AG09319 (cell line): ENCODE measurements at places on chromosomes 1 and 21.

DNA sequence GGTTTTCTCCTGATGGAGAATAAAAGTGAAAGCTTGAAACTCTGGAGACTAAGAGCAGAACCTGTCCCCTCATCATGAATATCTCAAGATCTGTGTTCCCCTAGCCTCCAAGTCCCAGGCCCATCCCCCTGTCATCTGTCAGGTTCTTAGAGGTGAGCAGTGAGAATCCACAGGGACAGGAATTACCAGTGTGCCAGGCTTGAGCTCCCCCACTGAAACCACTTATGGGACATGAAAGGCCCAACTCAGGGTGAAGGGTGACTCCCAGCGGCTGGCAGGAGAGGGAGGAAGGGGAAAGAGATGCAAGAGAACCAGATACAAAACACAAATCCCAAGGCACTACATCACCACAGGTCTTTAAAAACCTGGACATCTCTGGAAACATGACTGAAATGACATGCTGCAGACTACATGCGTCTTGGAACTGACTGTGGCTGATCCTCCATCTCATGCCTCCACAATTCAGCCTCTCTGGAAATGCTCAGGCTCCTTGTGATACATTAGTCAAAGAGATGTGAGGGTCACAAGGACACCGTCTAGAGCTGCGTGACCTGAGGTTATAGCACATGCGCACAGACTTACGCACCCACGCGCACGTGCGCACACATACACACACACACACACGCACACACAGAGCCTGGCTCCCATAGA, 6.8 kb upstream of the LY9 start:
- DNase-seq = no peak

GRCh38 chr1:33259879-33260278, 3.6 kb downstream of the ZNF362 start:
- DNase-seq = no peak

DNA sequence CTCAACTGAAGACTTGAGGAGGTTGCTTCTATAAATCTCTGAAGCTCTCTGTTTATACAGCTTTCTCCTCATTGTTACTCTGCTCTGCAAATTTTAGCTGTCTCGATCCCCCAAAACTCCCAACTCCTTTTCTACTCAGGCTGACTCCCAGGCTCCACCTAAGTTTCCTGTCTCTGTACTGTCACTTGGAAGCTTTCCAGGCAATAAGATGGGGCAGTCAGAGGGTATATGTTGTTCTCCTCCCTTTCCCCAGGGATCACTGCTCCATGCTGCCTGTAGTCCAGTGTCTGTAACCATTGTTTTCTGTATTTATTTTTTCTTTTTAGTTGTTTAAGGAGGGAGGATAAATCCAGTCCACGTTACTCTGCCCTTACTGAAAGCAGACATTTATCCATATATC, 13.4 kb downstream of the TSNAX start:
- no peak for DNase-seq

GRCh38 chr1:94702442-94702815, 117.7 kb upstream of the SLC44A3 start:
- DNase-seq = peak; percentile 71

GRCh38 chr1:198234520-198235251, 77.9 kb downstream of the NEK7 start:
- no peak for DNase-seq

DNA sequence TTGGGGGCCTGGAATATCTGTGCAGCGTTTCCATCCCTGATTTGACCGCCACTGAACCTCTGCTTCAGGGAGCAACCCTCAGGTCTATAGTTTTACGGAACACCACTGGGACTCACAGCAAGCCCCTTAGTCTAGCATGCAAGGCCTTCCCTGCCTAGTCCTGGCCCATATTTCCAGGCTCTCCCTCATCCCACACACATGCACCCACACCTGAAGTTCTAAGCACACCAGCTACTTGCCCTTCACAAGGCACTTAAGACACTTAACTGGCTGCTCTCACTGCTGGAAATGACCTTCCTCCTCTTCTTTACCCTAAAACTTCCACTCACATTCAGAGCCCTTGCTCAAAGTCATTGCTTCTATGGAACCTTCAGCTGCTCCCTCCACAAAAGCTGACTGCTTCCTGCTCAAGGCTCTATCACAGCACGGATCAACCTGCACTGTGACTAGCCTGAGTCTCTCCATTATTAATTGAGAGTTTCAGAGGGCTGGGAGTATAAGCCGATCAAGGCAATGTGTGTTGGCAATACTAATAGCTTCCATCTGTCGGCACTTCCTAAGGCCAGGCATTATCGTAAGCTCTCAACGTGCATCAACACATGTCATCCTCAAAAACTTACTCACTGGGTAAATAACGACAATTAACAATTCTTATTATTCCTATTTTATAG, 84.3 kb downstream of the RRAGC start:
- DNase-seq = no peak

- DNase-seq = no peak
Measured at GRCh38 chr1:10667861-10668761, 128.3 kb downstream of the CASZ1 start.

DNA sequence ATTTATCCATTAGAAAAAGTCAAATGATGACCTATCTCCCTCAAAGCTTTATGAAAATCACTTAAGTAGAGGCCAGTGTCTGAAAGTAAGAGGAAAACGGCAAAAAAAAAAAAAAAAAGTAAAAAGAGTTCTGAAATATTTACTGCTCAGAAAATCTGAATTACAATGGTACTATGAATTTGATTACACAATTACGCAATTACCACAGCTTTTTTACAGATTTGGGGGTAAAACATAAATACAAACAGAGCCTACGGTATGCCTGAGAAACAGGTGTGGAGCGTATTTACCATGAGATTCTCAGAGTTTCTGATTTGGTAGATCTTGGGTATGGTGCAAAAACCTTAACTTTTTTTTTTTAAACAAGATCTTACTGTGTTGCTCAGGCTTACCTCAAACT, 15.9 kb upstream of the FBXO28 start:
- DNase-seq = no peak

- DNase-seq = no peak
Measured at GRCh38 chr1:32334274-32334861, 1.7 kb downstream of the MARCKSL1 start.

GRCh38 chr1:236029428-236029940, 35.4 kb downstream of the NID1 start:
- DNase-seq = no peak

- no peak for DNase-seq
Measured at GRCh38 chr1:166073489-166073888, 93.3 kb downstream of the FAM78B start.

DNA sequence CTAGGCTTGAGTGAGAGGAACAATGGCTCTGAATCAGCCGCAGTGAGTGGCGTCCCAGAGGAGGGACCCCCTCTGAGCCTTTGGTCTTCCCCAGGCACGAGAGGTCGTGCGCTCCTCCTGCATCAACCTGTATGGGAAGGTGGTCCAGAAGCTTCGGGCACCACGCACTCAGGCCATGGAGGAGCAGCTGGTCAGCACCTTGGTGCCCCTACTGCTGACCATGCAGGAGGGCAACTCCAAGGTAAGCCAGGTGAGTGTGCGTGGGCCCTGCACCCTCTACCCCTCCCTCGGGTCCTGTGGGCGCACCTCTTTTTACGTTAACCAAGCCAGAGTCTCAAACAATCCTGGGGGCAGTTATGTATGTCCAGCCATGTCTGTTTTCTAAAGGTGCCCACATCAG, 13.7 kb upstream of the TTC4 start:
- DNase-seq = no peak

DNA sequence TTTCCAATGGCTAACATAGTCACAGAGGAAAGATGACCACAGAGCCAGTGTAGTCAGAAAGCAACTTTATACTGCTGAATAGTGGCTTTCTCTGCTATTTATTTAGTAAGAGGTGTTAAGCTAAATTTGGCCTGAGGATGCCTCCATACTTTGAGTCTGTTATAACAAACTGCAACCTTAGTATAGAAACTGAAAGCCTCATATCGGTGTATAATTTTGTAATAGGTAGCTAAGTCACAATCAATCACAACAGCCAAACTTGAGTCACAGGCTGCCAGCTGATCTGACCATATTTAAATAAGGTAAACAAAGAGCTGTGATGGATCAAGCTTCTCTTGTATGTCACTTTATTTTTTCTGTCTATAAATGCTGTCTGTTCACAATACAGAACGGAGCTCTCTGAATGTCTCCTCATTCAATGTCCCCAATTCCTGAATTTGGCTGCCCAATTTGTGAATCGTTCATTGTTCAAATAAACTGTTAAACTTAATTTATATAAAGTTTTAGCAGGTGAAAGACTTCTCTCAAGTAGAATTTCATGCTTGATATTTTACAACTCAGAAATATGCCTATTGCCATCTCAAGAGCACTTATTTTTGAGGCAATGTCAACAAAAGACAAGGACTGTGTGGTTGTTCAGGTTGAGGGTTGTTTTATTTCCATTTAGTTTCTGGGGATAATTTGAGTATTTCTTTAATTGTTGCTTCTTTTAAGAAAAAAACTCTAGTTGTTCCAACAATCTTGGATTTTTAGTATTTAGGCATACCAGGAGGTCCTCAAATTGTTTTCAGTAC, 339.7 kb upstream of the B3GALT2 start:
- DNase-seq = no peak

DNA sequence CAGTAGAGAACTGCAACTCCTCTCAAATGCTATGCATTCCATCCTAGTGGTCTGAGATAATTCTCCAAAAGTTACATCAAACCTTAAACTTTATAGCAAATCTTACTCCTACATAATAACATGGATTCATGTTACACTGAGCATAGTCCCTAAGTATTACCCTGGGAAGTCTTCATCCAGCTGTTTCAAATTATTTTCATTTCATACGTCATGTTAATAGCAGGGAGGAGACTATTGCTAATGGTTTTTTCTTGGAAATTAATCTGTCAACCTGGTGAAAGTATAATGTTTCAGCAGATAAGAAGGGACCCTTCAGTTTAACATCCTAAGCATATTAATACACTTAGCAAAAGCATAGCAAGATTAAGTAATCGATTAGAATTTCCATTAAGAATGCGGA, 318.1 kb downstream of the USP25 start:
- no peak for DNase-seq

DNA sequence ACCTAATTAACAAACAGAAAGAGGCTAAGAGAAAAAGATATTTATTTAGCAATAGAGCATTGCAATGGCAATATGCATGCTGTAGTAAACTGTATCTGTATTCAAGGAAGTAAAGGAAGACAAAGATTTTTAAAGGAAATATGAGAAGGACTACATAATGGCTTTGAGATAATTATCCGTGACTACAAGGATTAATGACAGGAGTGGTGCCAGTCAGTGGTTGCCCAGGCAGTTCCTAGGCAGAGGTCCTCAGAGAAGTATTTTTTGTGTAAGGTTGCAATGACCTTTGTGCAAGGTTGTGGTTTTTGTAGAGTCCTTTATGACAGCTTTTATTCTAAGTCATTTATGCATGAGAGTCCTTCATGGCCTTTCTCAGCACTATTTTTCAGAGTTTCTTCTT, 711.1 kb upstream of the CHRM3 start:
- DNase-seq = no peak

DNA sequence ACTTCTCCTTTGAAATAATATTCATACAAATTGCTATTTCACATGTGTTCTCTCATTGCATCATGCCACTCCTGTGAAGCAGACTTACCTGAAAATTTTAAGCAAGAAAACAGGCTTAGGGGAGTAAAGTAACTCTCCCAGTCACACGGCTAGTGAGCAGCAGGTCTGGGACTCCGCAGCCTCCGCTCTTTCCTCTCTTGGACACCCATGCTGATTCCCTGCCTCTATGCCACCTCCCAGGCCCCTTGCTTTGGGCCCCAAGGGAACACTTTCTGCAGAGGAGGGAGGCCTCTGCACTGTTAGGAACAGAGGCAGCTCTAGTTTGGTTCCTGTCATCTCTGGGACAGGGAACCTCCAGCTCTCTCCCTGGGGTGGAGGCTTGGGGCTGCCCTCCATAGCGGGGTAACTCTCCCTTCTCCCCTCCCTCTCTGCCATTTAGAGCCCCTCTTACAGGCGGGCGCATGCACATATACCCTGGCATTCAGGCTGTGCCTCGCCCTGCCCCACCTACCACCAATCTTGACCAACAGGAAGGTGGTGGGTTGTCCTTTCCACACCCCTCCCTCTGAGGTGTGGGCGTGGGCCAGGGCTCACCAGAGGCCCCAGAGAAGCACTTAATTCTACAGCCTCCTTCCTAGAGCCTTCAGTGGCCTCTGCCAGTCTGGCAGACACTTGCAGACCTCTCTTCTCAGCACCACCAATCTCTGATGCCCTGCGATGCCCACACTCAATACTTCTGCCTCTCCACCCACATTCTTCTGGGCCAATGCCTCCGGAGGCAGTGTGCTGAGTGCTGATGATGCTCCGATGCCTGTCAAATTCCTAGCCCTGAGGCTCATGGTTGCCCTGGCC, at the start of gene RXFP4:
RXFP4 (plus strand) TSS at position 646 of the 852 bp plus-strand sequence; CDS start at position 718, 72 bp downstream.
- DNase-seq = no peak

DNA sequence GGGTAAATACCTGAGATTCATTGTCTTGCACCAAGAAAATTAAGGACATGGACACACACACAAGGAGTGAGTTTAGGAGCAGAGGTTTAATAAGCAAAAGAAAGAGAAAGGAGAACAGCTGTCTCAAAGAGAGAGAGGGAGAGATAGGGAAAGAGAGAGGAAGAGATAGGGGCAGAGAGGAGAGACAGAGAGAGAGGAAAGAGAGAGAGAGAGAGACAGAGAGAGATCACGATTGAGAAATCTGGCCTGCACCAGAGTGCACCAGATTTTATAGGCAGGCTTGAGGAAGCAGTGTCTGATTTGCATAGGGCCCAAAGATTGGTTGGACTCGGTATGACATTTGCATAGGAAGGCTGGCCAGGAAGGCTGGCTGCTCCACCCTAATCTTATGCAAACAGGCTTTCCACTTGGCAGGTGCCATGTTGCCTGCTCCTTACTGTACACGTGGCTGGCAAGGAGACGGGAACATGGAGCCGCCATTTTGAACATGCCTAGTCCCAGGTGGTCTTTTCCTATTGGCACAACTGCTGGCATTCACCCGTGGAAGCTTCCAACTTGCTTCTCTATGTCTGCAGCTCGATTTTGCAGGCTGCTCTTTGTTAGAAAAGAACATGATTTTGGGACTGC, 419.9 kb downstream of the ZP4 start:
- no peak for DNase-seq

- DNase-seq = no peak
Measured at GRCh38 chr1:54582566-54583306, 34.7 kb downstream of the ACOT11 start.

- no peak for DNase-seq
Measured at GRCh38 chr1:151284013-151284577, 2.0 kb downstream of the ZNF687 start.

- DNase-seq = no peak
Measured at GRCh38 chr1:48870596-48870995, 93.9 kb upstream of the BEND5 start.

- DNase-seq = no peak
Measured at GRCh38 chr1:85494904-85495266, 29.9 kb upstream of the DDAH1 start.

GRCh38 chr1:87816646-87817045, 488.0 kb downstream of the LMO4 start:
- no peak for DNase-seq

- peak; percentile 86 for DNase-seq
Measured at GRCh38 chr1:23484253-23485001, 448 bp upstream of the ASAP3 start.
